Caki2 (cell line): ENCODE measurements at places on chromosomes 3 and 15.

DNA sequence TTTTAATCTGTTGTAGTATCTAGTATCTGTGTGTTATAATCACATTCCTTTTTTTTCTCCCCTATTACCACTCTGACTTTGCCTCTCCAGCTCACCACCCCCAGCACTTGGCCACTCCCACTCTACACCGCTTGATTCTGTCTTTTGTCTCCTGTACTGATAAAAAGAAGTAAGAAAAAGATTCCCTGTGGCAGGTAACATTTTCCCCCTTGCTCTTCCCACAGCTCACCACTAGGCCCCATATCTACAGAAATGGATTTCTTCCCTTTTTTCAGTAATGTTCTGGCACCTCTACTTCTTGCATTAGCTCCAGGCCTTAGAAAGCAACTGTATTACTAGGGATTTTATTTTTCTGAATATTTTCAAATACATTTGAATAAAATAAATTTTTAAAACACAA is 25.6 kb downstream of the KCNH8 start:
- no peak for DNase-seq

GRCh38 chr3:132723024-132723950 is 1.1 kb upstream of the NPHP3 start:
- DNase-seq, result no peak

DNA sequence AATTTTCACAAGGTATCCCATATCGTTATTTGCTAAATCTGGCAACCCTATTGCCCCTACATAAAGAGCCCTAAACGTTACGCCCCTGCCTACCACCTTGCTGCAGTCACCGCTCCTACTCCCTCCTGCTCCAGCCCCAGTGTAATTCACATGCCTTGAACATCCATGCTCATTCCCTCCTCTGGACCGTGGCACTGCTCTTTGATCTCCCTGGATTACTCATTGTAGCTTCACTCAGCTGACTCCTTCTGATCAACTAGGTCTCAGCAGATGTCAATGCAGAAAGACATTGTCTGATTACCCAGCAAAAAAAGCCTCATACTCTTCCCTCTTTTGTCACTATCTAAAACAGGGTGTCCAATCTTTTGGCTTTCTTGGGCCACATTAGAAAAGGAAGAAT is 40.7 kb upstream of the KBTBD8 start:
- DNase-seq, result no peak

- peak; percentile 69 for DNase-seq
Measured at GRCh38 chr15:34318277-34319079, 19.1 kb downstream of the SLC12A6 start.

GRCh38 chr3:65836047-65836446 is 202.7 kb downstream of the MAGI1 start:
- no peak for DNase-seq

DNA sequence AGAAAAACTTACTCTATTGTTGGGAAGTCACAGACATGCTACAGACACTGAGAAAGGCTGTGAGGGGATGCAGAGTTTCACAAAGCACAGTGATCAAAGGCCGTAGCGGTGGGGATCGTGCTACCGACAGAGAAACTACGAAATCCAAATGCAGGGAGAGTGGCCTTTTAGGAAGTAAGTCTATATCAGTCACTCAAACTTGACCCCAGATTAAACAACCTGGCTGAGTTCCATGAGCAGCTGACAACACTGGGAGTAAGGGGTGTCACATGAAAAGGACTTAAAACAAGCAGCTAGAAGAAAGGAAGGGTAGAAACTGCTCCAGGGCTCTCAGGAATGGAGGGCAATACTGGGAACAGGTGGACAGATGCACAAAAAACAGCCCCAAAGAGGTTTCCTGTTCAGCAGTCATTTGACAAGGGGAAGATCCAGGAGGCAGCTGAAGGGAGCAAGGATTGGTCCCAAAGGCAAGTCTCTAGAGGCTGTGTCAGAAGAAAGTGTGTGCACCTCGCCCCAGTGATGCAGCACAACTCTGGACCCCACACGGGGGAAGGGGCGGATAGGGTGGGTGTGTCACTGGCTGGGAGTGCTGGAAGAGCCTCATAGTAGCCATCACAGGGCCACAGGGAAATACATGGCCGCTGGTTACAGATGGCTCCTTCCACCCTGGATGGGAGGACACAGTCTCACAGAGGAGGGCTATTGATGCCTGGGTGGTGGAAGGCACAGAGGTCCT is 20.3 kb upstream of the HDAC11 start:
- no peak for DNase-seq

- DNase-seq, result no peak
Measured at GRCh38 chr15:31930967-31931366, 99.3 kb upstream of the CHRNA7 start.

DNA sequence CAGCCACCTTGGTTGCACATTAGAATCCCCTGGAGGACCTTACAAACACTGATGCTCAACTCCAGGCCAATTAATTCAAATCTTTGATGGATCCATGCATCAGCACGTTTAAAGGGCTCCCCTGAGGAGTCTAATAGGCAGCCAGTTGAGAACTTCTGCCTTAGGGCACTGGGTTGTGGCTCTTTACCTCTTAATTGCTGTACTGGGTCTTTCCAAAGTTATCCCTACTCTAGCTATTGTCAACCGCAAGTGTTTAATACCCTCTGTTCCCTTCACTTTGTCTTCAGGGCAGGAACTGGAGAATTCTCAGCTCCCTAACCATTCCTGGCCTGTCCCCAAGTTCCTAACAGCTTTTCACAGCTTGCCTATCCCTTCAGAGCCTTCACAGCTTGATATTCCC is 15.0 kb upstream of the FAM174B start:
- no peak for DNase-seq

GRCh38 chr15:31332681-31333071 is 6.0 kb downstream of the KLF13 start:
- no peak for DNase-seq

DNA sequence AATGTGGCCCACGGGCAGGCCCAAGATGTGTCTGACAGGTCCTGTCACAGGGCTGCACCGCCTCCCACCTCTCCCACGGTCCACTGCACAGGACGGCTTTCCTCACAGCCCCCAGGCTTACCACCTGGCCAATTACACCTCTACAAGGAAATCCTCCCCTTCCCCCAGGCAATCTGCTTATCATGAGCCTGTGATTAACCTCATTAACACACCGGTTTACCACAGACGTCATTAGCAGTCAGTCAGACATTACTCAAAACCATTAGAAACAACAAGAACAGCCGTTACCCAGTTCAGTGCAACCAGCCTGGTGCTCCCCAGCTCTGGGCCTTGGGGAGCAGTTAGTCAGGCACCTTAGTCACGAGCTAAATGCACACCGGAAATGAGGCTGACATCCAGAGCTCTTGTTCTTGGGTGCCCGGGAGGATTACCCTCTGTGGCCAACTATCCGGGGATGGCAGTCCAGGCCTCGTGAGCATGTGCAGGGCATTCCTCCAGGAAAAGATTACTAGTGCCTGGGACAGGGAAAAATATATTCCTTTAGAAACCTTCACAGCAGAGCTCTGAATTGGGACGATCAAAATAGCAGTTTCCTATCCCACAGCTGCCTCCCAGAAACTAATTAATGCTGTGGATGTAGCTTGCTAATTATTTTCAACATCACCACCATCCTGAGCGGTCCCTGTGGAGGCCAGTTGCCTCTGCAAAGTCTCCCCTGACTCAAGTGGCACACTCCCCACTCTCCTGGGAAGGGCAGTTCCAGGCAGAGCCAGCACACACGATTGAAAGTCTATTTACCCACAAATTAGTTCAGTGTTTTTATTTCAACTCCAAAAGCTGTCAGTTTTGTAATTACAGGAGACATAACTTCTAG is 117.4 kb upstream of the ZBED2 start:
- no peak for DNase-seq

GRCh38 chr15:71730277-71731144 is 79.8 kb upstream of the NR2E3 start:
- DNase-seq, result peak; percentile 42

- DNase-seq, result no peak
Measured at GRCh38 chr3:25427563-25427941, 511 bp upstream of the RARB start.

GRCh38 chr3:109985943-109986555 is 648.7 kb upstream of the DPPA4 start:
- DNase-seq, result no peak

- DNase-seq, result no peak
Measured at GRCh38 chr15:80584973-80585525, 110.1 kb upstream of the ABHD17C start.

- DNase-seq, result no peak
Measured at GRCh38 chr3:11618904-11619303, 24.8 kb downstream of the VGLL4 start.

- DNase-seq, result no peak
Measured at GRCh38 chr3:174776123-174776522, 83.0 kb upstream of the NAALADL2 start.

GRCh38 chr3:61761694-61762430 is 200.5 kb downstream of the PTPRG start:
- no peak for DNase-seq

GRCh38 chr3:117103675-117104074 is 394.1 kb downstream of the TUSC7 start:
- DNase-seq, result no peak

DNA sequence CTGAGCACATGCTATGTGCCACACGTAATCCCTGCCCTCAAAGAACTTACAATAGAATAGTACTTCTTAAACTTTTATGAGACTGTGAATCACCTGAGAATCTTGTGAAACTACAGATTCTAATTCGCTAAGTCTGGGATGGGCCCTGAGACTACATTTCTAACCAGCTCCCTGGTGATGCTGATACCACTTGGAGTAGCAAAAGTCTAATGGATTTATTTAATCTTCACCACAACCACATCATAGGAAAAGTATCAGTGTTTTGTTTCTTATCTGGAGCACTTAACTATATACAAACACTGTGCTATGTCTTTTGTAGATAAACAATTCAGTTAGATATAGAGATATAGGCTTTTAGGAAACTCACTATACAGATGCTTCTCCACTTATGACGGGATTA is 23.8 kb upstream of the TCF12 start:
- no peak for DNase-seq

DNA sequence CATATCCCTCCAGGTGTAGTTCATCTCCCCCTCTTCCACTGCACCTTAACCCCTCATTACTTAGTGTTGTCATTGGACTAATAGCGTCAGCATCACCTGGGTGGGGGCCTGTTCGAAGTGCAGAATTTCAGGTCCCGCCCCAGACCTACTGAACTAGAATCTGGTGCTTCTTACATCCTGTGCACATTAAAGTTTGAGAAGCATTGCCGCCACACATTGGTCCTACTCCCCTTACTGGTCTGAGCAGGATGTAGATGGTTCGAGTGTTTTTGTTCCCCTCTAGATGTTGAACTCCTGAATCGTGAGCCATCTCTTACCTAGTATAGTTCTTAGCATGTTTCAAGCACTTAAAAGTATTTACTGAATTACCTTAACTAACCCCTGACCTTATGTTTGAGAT is 13.2 kb downstream of the KLHL18 start:
- DNase-seq, result no peak

DNA sequence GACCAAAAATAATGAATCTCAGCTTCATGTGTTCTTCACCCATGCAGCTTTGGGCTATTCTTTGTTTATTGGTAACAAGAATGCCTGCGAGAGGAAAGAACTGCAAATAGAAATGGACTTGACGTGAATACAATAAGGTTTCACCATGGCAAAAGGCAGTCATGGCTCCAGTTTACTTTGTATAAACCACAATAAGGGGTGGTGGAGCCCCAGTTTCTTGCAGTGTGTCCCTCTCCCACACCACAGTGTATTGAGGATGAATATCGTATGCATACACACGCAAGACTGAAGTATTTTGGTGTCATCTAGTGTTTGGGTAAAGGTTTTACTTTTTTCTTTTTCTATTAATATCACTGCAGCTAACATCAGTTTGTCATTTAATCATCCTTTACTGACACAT is 159.7 kb upstream of the CNTN4 start:
- no peak for DNase-seq

GRCh38 chr3:160464971-160465370 is 15.4 kb upstream of the TRIM59 start:
- no peak for DNase-seq

DNA sequence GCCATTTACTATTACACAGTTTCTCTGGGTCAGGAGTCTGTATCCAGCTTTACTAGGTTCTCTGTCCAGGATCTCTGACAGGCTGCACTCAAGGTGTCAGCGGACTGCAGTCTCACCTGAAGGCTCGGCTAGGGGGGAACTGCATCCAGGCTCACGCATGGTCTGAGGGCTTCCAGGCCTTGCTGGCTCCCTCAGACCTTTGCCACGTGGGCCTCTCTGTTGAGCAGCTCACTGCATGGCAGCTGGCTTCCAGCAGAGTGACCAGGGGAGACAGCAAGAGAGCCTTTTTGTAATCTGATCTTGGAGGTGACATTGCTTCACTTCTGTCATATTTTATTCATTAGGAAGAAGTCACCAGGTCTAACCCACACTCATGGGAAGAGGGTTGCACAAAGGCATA is 152.3 kb downstream of the CACNA2D3 start:
- no peak for DNase-seq

DNA sequence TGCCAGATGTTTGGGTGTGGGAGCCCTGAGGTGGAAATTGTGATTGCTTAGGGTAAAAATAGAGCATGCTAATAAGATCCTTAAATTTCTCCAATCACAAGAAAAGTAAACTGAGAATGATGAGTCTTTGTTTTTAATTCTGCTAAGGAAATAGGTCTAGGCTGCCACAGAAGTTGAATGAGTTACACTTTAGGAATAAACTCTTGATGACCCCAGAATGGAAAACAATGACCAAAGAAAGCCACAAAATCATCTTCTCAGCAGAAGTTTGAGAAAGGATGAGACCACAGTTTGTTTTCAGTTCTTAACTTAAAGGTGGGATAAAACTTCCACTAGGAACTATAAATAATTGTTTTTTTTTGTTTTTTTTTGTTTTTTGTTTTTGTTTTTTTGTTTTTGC is 164.6 kb upstream of the BCL6 start:
- DNase-seq, result peak; percentile 19

GRCh38 chr3:7709376-7710082 is 792.1 kb upstream of the LMCD1 start:
- no peak for DNase-seq

DNA sequence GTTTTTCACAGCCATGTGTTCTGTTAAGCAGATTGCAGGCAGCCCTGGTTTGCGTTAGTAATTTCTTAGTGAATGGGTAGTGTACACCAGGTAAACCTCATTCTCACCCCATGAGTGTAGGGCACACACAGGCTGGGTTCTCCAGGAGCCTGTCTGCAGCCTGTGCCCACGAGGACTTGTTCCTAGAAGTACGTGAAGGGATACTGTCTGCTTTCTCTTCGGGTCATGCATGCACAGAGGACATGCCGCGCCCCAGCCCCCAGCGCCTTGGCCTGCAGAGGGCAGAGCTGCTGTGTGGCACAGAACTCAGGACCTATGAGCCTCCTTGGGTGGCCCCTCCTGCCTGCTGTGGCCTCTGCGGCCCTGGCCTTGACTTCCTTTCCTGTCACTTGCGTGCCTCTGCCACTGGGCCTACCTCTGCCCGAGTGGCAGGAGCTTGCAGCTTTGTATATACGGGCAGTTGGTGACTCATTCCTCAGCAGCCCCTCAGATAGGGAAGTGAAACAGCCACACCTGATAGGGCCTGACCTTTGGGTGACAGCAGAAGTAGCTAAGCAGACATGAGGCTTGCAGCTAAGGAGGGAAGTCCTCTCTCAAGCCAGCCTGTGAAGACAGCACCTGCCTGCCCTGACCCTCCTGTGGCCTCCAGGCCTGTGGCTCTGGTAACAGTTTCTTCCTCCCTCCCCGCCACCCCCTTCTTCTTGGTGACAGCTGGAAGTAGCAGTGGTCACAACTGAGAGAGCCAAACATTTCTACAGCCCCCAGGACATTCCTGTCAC is 19.5 kb downstream of the PPCDC start:
- DNase-seq, result peak; percentile 97

GRCh38 chr3:105970283-105970682 is 101.5 kb upstream of the CBLB start:
- no peak for DNase-seq
